Right hindlimb (tissue), 1 donor: ENCODE measurements at places on chromosomes 1 and 21.

DNA sequence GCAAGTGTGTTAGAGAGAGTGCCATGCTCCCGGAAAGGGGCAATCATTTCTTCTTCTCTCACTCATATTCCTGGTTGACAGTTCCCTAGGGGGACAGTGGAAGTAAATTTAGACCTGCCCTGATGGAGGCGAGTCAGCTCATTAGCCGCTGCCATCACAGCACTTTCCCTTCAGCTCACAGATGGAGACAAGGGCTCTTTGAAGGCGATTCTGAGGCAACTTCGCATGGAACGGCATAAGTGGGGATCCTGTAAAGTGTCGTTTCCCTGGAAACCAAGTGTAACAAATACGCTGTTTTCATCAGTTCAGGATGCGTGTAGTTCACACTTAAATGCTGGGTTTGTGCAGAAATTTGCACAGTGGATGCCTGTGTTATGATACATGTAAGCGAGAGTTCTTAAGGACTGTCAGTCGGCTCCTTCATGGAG lies 114.5 kb upstream of the TMPRSS15 start:
- no peak for DNase-seq

DNA sequence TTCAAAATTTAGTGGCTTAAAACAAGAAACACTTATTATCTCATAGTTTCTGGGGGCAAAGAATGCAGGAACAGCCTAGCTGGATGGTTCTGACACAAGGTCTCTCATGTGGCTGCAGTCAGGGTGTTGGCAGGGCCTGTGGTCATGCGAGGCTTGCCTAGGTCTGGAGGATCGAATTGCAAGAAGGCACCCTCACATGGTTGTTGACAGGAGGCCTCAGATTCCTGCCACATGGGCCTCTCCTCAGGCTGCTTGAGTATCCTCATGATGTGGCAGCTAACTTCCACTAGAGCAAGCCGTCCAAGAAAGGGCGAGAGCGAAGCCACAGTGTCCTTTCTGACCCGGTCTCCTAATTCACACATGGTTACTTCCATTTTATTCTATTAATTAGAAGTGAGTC lies 6.2 kb upstream of the NRIP1 start:
- no peak for DNase-seq

GRCh38 chr1:163414778-163415177 lies 93.0 kb downstream of the NUF2 start:
- no peak for DNase-seq

DNA sequence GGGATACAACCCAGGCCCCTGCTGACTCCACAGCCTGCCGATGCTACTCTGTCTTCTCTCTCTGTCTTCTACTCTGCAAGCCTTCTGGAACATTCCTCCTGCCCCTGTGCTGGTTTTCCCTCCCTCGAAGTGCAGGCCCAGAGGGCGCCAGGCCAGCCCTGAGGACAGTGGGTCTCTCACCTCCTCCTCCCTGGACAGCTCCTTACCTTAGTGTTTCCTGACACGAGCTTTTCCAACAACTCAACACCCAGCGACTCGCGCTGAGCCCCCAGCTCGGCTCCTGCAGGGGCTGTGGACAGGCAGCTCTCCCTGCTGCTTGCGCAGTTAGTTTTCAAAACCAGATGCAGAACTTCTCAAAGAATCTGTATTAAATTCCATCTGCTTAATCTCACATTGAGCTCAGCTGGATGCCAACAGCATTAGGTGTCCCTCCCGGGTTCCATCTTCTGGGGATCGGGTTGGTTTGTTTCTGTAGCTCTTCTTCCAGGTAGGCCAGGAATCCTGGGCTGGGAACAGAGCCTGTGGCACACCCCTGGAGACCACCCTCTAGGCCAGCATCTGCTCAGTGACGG lies 54.2 kb downstream of the PTPRU start:
- DNase-seq = no peak

DNA sequence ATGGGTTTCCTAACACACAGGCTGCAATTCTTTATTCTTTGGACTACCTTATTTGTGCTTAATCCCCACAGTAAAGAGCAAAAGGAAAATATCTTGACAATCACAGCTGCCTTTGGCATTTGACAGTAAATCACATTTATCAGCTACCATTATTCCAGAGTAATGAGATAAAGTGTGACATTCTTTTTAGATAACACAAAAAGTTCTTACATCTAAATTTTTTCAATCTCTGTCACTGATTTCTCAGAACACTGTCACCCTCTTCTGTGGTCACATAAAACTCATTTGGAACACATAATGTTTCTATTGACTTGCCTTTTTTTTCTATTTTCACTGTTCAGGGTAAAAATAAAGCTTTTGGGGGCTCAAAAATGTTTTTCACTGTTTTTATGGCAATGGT lies 484.6 kb downstream of the LTN1 start:
- DNase-seq = no peak

- DNase-seq = no peak
Measured at GRCh38 chr1:33121728-33122127, 40.8 kb downstream of the AZIN2 start.

GRCh38 chr1:26932531-26932930 lies 11.0 kb downstream of the NUDC start:
- no peak for DNase-seq

GRCh38 chr1:111139324-111139955 lies 453 bp downstream of the DRAM2 start:
- DNase-seq = no peak

- no peak for DNase-seq
Measured at GRCh38 chr1:218397752-218398339, 52.7 kb downstream of the TGFB2 start.

GRCh38 chr1:100352267-100353070 lies at the start of gene CDC14A:
Gene CDC14A, plus strand, starts transcription at chr1:100352506. Its CDS starts 449 bp downstream, at chr1:100352955.
- DNase-seq = peak; percentile 97

DNA sequence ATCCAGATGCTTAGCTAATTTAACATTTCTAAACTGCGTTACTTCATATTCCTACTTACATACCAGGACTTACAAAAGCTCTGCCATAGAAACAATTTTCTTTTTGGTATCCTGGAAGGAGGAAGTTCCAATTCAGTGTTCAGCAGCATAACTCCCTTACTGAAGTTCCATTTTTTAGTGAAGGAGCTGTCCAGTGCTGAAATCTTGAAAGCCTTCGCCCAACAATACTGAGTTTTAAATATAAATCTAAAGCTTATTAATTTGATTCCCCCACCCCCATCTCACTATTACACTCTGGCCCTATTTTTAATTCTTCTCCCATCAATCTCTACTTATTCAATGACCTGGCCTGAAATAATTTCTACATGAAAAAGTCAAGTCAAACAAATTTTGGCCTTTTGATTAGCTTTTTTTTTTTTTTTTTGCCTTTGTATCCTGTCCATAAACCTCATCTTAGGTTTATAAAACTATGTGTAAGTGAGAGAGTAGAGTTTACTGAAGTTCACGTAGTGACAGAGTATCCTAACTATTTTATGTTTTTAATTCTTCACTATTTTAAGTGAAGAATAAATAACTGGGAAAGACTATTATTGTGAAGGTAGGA lies 323.0 kb upstream of the PLD5 start:
- no peak for DNase-seq

DNA sequence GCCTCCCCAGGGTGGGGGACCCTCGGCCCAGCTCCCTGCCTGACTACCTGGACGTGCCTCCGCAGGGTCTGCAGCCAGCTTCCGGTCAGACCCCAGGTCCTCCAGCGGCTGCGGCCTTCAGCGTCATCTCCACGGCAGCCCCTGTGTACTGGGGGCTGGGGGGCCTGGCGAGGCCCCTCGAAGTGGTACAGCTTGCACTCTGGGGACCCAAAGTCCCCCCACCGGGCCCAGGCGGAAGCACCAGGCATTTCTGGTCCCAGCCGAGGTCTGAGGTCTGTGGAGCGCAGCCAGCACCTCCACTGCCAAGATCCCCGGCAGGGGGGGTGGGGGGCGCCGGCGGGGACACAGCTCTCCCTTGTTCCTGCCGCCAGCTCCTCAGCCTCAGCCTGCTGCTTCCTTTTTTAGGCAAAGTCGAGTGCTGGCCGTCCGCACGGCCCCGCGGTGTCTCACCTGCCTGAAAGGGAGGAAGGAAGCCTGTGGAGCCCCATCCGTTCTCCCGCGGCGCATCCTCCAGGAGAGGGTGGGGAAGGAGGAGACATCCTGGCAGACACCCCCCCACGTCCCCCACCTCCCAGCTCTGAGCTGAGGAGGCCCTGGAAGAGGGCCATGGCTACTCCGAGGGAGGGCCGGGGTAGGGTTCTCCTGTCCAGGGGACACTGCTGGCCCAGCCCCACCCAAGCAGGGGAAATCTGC lies 1.2 kb upstream of the VWA1 start:
- peak; percentile 90 for DNase-seq

GRCh38 chr1:200487650-200488049 lies 77.8 kb upstream of the ZNF281 start:
- DNase-seq = no peak

DNA sequence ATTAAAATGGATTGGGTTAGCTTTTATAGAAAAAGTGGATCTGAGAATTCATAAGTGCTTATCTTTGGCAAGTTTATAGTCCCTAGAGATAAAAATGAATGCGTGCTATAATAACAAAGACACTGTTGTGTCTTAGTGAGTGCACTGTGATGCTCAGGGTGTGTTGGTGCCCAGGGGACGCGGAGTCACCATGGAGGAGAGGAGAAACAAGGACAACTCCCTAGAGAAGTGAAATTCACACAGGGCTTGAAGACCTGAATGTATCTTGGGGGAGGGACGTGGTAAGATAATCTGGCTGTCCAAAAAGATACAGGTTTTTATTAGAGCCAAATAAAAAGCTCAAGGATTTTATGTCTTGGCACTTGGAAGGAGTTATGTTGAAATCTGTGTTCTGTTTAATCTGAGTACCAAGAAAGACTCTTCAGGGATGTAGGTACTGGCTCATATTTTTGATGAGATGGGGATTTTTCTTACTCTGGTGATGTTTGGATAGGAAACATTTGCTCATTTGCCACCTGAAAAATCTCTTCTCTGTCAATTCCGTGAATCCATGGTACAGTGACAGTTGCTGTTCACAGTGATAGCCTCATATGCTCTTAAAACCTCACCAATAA lies 9.6 kb downstream of the SMYD2 start:
- no peak for DNase-seq

DNA sequence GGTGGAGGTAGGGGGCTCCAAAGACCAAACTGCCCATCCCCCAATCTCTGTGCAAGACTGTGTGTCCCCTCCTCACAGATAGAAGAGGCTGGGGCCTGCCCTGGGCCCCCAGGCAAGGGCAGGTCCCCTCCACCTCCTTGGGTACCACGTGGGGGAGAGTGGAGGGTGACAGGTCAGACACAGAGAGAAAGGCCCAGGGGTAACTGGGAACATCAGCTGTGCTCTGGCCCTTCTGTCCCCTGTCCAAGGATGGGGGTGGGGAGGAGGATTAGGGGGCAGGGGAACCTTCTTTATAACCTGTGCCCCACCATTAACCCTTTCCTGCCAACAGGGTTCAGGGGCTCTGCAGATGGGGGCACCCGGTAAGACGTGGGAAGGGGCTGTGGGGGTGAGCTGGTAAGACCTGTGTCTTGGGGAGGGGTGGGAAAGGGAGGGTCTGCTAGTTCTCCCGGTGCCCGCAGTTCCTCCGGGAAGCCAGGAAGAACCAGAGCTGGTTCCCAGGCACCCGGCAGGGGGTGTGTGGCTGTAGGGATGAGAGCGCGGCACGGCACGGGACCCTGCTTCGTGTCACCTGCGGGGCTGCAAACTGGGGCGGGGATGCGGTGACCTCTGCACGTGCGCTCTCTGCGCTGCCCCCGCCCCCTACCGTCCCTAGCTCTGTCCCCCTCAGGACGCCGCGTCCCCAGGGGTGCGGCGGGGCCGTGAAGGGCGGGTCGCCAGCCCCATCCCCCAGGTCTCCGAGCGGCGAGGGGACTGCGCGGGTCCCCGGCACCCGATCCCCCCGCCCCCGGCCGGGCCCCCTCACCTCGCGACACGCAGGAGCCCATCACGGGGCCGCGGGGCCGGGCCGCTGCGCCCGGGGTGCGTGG lies 601 bp downstream of the FAM131C start:
- no peak for DNase-seq

DNA sequence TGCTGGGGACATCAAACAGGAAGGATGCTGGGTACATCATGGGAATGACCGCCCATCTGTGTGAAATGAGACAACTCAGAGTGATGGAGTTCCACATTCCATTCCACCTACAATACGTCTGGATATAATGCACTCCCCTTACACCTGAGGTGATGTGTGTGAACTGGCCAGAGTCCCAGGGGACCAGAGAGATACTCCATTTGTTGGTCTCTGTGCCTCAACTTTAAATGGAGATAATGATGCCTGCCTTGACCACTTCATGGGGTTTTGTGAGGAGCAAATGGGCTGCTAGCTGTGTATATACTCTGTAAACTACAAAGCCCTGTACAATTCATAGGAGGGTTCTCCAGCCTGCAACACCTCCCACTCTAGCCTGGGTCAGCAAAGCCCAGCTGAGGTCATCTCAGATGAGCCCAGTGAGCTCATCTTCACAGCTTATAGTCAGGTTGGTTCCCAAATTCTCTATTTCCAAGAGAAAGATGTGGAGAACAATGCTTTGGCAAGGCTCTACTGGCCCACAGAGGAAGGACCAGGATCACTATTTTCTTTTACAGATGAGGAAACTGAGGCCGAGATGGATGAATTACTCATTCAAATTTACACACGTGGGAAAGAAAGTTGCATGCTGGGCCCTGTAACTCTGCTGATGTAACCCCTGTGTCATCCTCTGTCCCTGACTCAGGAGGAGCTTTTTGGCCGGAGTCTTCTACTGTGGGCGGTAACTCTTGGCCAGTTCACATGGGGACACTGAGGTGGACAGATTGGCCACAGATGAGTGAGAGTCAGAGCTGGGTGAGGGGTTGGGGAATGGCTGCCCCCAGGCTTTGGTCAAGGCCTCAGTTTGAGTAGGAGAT lies 105.6 kb upstream of the GCLM start:
- no peak for DNase-seq

GRCh38 chr1:147619741-147620140 lies 50.6 kb downstream of the ACP6 start:
- no peak for DNase-seq

DNA sequence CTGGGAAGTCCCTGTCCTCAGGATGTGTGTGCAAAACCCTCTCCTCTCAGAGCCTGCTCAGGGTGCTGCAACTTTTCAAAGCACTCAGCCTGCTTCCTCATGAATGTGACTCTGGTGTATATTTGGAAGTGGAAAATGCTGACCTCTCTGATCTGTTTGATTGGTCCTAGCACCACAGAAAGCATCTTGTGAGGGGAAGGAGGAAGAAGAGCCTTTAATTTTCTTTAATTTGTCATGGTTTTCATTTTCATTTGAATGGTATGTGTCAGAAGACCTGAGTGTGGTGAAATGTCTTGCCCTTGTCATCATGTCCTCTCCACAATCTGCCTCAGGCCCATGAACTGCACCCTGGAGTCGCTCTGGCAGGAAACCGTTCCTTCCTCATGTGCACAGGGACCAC lies 383.5 kb downstream of the NTNG1 start:
- no peak for DNase-seq

- DNase-seq = no peak
Measured at GRCh38 chr21:31252611-31253010, 91.5 kb downstream of the TIAM1 start.

- DNase-seq = no peak
Measured at GRCh38 chr1:37040773-37041172, 6.5 kb upstream of the GRIK3 start.

DNA sequence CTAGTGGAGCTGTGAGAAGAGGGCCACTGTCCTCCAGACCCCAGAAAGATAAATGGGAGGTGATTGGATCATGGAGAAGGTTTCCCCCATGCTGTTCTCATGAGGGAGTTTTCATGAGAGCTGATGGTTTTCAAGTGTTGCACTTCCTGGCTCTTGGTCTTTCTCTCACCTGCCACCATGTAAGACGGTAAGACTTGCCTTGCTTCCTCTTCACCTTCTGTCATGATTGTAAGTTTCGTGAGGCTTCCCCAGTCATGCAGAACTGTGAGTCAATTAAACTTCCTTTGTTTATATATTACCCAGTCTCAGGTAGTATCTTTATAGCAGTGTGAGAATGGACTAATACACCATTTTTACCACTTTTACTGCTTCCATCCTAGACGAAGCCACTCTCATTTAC lies 27.6 kb downstream of the GPR88 start:
- DNase-seq = no peak
